Calu3 (cell line): ENCODE measurements at places on chromosomes 11 and 22. TPM values are rescaled to one million over a fixed set of nuclear protein-coding genes. Genes with fewer than 3 reads are reported as not detected.

FXYD2 gene
- total RNA-seq = 7.9 and 9.0 TPM in 2 replicates

KDM4E gene
- total RNA-seq = not detected in 2 replicates

KCNJ5 gene
- not detected in 2 replicates for total RNA-seq

CEND1 gene
- not detected in 2 replicates for total RNA-seq

IGLL5 gene
- total RNA-seq = not detected in 2 replicates

CASP12 gene
- not detected in 2 replicates for total RNA-seq

EXPH5 gene
- 14.0 and 17.0 TPM in 2 replicates for total RNA-seq

TMEM45B gene
- 16.1 and 17.7 TPM in 2 replicates for total RNA-seq

PRAME gene
- 2.6 and 5.1 TPM in 2 replicates for total RNA-seq

SCUBE2 gene
- total RNA-seq = not detected in 2 replicates

- H3K27ac ChIP-seq = no peak within 1 kb of the TSS
- no peaks in the 10 kb centered on the region for H3K36me3 ChIP-seq
- H3K4me1 ChIP-seq = no peaks in the 10 kb centered on the region
- no peaks in the 10 kb centered on the region for H3K27me3 ChIP-seq
- H3K4me3 ChIP-seq = peak within 1 kb of the TSS; percentile 38
- no peak for DNase-seq
Observed at GRCh38 chr11:6655790-6656583, at the start of gene DCHS1. Gene DCHS1, minus strand, starts transcription at chr11:6655809. Its CDS starts 14,196 bp downstream, at chr11:6641613.

DNA sequence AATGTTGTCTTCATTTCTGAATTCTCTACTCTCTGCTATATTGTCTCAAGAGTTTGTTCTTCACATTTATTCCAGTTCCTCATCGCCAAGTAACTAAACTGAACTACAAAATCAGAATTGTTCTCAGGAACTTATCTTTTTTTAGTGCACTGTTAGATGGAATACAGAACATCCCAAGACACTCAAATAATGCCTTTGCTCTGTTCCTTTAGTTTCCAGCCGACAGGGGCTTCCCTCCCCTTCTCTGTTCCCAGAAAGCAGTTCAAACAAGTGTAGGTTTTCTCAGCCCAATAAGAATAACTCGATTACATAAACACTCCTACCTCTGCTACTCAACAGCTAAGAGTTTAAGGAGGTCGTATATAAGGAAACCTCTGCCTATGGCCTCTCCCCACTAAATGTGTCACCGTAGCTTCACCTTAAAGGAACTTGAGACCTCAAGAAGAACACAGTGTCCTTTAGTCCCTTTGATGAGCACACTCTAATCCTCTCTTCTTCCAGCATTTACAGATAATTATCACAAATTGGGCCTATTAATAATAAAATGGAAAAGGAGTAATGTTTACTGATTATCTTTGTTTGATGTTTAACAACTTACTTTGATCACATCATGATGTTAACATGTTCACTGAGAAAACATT is 6.9 kb downstream of the POU2AF3 start:
- no peak overlapping the region for H3K27ac ChIP-seq
- H3K4me1 ChIP-seq = peaks cover 25% of the 10 kb centered on the region
- no peak overlapping the region for H3K4me3 ChIP-seq
- H3K27me3 ChIP-seq = no peaks in the 10 kb centered on the region
- peaks cover 5% of the 10 kb centered on the region for H3K36me3 ChIP-seq
- DNase-seq = no peak

DNA sequence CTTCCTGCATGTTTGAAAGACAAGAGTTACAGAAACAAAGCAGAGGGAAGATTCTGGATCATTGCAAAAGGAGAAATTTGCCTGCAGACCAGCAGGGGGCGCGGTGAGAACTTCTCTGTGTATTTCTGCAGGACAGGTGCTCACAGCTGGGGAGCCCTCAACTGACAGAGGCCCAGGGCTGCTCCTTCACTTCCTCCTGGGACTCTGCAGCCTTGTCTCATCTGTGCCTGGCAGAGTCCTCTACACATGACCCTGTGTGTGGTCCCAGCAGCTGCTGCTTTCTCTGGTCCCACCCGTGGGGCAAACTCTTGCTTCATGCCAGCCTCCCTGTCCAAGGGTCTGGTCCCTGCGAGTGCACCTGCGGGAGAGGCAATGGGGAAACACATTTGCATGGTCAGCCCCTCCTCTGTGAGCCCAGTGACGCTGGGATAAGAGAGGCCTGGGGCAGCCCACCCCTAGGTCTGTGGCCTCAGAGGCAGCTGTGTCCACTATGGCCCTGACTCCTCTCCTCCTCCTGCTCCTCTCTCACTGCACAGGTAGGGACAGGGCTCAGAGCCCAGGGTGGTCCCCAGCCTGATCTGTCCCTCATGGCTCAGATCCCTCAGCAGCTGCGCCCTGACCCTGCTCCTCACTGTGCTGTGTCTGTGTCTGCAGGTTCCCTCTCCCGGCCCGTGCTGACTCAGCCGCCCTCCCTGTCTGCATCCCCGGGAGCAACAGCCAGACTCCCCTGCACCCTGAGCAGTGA is 43.2 kb upstream of the VPREB1 start:
- H3K27me3 ChIP-seq = peaks cover 74% of the 10 kb centered on the region
- DNase-seq = peak; percentile 59
- peaks cover 7% of the 10 kb centered on the region for H3K4me1 ChIP-seq
- no peak overlapping the region for H3K27ac ChIP-seq

- no peak overlapping the region for H3K27ac ChIP-seq
- no peak overlapping the region for H3K4me3 ChIP-seq
- H3K36me3 ChIP-seq = peaks cover 9% of the 10 kb centered on the region
- DNase-seq = no peak
Observed at GRCh38 chr11:2200536-2200935, 28.9 kb upstream of the TH start.

- H3K4me1 ChIP-seq = no peaks in the 10 kb centered on the region
- no peak for DNase-seq
- no peak overlapping the region for H3K4me3 ChIP-seq
- H3K36me3 ChIP-seq = peaks cover 80% of the 10 kb centered on the region
Observed at GRCh38 chr22:20111045-20111688, 4.7 kb upstream of the RANBP1 start.

DNA sequence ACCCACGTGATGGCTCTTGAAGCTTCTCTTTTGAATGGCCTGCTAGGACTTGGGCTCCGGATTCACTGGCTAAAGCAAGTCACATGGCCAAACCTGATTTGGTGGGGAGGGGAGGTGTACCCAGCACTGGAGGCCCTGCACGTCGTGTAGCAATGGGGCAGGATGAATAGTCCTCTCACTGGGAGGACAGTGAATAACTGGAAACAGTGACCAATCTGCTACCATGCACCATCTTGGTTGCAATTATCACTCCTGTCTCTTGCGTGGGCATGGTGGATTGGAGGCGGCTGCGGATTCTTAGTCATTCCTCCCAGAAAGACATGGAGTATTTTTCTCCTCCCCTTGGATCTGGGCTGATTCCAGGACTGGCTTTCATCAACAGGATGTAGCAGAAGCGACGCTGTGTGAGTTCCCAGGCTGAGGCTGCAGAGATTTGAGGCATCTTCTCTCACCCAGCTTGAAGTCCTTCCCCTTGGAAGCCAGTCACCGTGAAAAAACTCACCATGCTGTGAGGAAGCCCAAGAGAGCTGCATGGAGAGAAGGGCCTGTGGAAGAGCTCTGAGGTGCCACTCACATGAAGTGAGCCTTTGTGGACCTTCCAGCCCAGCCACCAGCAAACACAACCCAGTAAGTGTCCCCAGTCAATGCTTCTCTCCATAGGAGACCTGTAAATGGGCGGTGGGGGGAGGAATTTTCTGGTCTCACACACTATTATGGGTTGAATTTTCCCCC is 70.4 kb downstream of the IGLL1 start:
- no peaks in the 10 kb centered on the region for H3K36me3 ChIP-seq
- DNase-seq = no peak
- no peaks in the 10 kb centered on the region for H3K4me1 ChIP-seq

DNA sequence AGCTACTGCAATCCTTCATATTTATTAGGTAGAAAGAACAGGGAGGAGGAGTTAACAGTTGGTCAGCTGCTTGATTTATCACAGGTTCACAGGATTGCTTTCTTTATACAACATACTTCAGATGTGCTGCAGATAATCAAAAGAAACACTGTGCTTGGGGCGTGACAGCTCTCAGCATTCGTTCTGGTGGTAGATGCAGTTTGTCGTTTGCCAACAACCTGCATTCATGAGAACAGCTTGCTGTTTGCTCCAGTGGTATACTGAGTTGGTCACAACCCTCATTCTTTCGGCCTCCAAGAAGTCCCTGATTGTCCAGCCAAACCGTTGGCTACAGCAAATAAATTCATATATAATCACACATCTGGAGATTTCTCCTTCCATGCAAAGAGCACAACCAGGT is 120.5 kb downstream of the ZNF280B start:
- no peak for DNase-seq
- H3K36me3 ChIP-seq = no peaks in the 10 kb centered on the region
- peaks cover 99% of the 10 kb centered on the region for H3K27me3 ChIP-seq
- H3K27ac ChIP-seq = no peak overlapping the region
- no peak overlapping the region for H3K4me3 ChIP-seq
- H3K4me1 ChIP-seq = no peaks in the 10 kb centered on the region

GRCh38 chr11:76661306-76661751 is 9.2 kb downstream of the LRRC32 start:
- DNase-seq = no peak
- no peaks in the 10 kb centered on the region for H3K36me3 ChIP-seq
- peaks cover 82% of the 10 kb centered on the region for H3K27me3 ChIP-seq
- no peak overlapping the region for H3K4me3 ChIP-seq
- H3K4me1 ChIP-seq = no peaks in the 10 kb centered on the region

DNA sequence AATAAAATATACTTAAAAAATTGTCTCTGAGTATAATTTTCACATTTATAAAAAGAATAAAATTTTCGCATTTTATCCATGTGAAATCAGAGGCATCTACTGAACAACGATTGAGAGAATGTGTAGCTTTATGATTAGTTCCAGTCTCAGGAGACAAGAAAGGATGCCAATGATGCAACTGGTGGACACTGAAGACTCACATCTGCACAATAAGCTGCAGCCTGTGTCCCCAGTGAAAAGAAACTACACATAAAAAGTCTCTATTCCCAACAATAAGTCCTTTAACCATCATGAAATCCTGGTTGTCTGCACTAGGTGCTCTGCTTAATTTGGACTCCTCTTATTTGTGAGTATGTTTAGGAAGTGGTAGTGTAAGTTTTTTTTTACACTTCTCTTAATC is 22.0 kb downstream of the OR5AS1 start:
- H3K4me3 ChIP-seq = no peak overlapping the region
- no peaks in the 10 kb centered on the region for H3K27me3 ChIP-seq

GRCh38 chr11:61650781-61651571 is 29.2 kb upstream of the DAGLA start:
- H3K27me3 ChIP-seq = no peaks in the 10 kb centered on the region
- no peaks in the 10 kb centered on the region for H3K36me3 ChIP-seq
- peaks cover 20% of the 10 kb centered on the region for H3K4me1 ChIP-seq
- no peak overlapping the region for H3K4me3 ChIP-seq
- no peak overlapping the region for H3K27ac ChIP-seq

- peak overlapping the region; percentile 21 for H3K27ac ChIP-seq
- DNase-seq = no peak
- peaks cover 11% of the 10 kb centered on the region for H3K36me3 ChIP-seq
- H3K4me1 ChIP-seq = peaks cover 76% of the 10 kb centered on the region
- H3K4me3 ChIP-seq = no peak overlapping the region
Observed at GRCh38 chr11:28763151-28763550, 655.0 kb downstream of the METTL15 start.

DNA sequence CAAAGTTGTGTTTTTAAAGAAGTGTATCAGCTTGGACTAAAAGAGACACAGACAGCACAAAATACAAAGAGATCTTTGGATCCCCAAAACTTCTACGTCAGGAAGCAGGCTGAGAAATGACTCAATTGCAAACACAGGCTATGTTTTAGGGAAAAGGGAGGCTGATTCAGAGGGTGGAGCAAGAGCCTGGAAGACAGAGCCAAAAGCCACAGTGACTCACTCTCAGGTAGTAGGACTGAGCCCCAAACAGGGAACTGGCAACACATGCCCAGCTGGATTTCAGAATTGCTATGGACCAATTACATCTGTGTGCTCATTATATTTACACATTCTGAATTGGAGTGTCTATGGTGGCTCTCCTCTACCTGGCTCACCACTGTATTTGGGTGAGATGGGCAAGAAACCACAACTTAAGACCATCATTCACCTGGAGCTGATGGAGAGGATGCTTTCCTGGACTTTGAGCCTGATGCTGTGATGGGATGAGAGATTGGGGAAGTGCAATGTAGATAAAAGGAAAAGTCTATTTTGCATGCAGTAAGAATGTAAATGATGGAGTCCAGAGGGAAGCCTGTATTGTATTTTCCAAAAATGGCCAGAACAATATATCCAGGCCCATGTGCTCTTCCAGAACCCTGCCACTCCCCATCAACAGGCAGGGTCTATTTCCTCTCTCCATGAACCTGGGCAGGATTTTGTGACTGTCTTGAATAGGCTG is 20.8 kb upstream of the LINC01488 start:
- H3K27ac ChIP-seq = peak overlapping the region; percentile 15
- H3K27me3 ChIP-seq = peaks cover 13% of the 10 kb centered on the region
- H3K4me3 ChIP-seq = no peak overlapping the region
- DNase-seq = no peak

- H3K27ac ChIP-seq = no peak overlapping the region
- H3K36me3 ChIP-seq = no peaks in the 10 kb centered on the region
- no peak for DNase-seq
- H3K4me1 ChIP-seq = no peaks in the 10 kb centered on the region
Observed at GRCh38 chr11:106714199-106714598, 304.1 kb downstream of the GUCY1A2 start.

DNA sequence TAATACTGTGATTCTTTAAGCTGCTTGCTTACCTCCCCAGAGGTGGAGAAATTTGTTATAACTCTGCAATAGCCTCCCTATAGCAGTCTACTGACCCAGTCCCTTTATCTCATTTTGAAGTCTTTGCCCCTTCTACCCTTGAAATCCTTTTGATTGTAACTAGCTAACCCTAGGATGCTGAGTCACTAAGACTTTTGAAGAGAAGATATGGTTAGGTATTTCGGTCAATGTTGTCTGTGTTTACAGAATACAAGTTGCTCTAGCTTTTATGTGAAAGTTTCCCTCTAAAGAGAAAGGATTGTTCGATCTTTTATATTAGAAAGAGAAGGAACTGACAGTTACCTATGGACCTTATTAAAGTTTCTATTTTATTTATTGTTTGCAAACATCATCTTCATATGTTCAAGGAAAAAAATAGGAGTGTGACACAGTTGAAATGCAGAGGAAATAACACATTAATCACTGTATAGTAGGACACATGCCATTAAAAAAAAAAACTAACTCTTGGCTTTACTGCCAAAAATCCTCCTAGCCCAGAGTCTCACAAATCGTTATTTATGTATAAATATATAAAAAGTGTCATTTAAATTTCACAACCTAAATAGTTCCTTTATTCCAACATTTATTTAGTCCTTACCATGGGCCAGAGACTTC is 3.1 kb downstream of the HYLS1 start:
- no peaks in the 10 kb centered on the region for H3K27me3 ChIP-seq
- peak overlapping the region; percentile 44 for H3K27ac ChIP-seq
- no peak overlapping the region for H3K4me3 ChIP-seq
- peaks cover 17% of the 10 kb centered on the region for H3K4me1 ChIP-seq
- peaks cover 18% of the 10 kb centered on the region for H3K36me3 ChIP-seq
